ENCODE measurements at places on chromosomes 13 and 19. TPM values are rescaled to one million over a fixed set of nuclear protein-coding genes. Genes with fewer than 3 reads are reported as not detected.

DNA sequence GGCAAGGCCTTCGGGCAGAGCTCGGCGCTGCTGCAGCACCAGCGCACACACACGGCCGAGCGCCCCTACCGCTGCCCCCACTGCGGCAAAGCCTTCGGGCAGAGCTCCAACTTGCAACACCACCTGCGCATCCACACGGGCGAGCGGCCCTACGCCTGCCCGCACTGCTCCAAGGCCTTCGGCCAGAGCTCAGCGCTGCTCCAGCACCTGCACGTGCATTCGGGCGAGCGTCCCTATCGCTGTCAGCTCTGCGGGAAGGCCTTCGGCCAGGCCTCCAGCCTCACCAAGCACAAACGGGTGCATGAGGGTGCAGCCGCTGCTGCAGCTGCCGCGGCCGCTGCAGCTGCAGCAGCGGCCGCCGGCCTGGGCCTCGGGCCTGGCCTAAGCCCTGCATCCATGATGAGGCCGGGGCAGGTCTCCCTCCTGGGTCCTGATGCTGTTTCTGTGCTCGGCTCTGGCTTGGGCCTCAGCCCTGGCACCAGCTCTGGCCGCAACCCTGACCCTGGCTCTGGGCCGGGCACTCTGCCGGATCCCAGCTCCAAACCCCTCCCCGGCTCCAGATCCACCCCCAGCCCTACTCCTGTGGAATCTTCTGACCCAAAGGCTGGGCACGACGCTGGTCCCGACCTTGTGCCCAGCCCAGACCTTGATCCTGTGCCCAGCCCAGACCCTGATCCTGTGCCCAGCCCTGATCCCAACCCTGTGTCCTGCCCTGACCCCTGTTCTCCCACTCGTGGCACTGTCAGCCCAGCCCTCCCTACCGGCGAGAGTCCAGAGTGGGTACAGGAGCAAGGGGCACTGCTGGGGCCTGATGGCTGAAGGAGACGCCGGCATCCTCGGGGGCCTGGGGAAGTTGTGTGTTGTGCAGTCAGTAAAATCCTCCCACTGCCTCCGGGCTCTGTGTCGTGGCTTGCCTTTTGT, 2.0 kb upstream of the MCOLN1 start:
- no peak for DNase-seq

GRCh38 chr19:29371251-29372090, 154.3 kb upstream of the VSTM2B start:
- DNase-seq, result no peak

DNA sequence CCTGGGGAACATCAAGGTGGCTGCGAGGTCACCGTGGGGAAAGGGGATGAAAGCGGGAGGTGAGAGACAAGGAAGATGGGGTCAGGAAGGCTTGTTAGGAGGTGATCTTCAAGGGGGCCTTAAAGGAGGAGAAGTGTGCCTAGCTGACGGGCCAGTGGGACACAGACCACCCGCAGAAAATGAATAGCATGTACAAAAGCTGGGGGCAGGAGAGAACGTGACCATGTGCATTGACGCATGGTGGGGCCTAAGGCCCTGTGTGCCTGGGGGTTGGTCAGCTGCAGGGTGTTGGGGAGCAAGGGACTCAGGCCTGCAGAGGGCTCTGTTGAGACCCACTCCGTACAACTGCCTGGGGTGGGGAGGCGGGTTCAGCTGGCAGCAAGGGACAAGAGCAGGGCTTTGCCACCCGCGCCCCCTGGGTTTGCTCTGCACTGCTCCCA, 5.9 kb downstream of the RAB8A start:
- DNase-seq, result no peak

GRCh38 chr19:43688059-43688701, 18.2 kb upstream of the PLAUR start:
- no peak for DNase-seq

DNA sequence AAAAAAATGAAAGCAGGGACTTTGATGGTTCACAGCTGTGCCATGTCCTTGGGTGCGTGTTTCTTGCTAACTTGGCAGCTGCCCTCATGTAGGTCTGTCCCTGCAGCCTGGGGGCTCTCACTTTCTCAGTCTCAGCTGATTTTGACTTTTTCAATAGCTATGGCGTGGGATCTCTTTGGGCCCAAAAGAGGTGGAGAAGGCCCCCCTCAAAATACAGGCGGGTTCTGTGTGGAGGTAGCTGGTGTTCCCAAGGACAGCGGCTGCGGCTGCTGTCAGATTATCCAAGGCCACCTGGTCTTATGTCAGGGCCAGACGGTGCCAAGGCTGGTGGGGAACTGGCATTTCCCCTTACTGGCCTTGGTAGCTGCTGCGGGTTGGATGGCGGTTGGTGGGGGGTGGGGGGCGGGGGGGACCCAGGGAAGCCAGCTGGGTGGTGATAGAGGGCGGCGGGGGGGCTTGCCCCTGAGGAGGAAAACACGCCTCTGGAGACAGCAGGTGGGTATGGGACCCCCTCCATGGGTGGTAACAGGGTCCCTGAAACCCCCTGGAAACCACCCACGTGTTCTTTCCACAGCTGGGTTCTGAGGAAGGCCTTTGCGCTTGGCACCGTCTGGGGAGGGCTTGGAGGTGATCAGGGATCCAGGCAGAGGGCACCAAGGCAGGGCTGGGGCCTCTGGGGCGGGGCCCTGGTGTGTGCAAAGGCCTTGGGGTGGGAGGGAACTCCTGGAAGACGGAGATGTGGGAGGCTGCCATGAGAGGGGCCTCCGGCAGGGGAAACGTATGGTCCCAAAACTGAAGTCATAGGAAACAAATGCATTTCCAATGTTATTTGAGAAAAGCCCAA, 4.1 kb downstream of the TIMM13 start:
- peak; percentile 73 for DNase-seq

DNA sequence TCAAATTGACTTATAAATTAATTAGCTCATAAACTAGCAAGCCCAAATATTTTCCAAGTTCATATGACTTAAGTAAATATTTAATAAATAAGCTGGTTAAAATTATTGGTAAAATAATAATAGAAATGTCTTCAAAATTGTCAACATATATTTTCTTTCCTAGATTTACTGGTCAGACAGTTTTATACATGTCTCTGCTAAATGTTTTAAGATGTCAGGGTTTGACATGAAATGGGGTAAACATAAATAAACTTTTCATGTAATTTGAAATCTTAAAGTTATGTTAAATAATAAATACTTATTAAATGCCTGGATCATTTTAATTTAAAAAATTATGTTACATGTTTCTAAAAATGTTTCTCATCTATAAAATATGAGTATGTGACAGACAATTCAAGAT, 18.3 kb upstream of the CYSLTR2 start:
- no peak for DNase-seq

DNA sequence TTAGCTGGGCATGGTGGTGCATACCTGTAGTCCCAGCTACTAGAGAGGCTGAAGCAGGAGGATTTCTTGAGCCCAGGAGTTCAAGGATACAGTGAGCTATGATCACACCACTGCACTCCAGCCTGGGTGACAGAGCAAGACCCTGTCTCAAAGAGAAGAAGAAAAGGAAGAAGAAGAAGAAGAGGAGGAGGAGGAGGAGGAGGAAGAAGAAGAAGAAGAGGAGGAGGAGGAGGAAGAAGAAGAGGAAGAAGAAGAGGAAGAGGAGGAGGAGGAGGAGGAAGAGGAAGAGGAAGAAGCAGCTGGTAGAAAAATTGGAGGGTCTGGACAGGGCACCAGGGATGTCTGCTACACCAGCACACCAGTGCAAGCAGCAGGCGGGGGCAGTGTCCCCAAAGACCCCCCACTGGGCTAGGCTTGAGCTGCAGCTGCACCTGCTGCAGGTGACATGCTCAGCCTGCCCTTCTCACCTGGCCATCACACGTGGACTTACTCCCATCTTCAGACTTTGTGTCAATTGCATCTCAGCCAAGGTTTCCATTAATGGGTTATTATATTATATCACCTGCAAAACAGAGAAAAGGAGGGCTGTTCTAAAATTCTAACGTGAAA, 180.9 kb upstream of the ZNF507 start:
- no peak for DNase-seq

DNA sequence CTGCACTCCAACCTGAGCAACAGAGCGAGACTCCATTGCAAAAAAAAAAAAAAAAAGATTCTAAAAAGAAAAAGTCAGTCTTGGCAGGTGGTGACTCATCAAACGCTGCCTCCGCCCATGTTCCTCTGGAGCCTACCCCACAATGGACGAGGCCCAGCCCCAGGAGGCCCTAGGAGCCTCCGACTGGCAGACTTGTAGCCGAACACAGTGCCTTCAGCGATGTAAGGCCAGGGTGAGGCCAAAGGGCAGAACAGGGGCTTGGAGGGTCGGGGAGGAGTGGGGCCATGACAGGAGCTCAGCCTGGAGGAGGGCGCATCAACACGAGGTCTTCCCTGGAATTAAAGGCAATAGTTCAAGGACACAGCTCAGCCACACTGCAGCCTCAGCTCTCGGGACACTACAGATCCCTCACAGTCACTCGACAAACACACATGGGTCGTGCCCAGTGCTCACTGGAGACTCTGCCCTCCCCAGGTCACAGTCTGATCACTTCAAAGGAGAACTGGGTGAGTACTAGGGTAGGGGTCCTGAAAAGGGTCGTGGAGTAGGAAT, 5.1 kb downstream of the USE1 start:
- DNase-seq, result no peak

- DNase-seq, result no peak
Observed at GRCh38 chr13:40503966-40504591, 162.4 kb downstream of the FOXO1 start.

- no peak for DNase-seq
Observed at GRCh38 chr19:13788991-13789390, 6.3 kb upstream of the ZSWIM4 start.

DNA sequence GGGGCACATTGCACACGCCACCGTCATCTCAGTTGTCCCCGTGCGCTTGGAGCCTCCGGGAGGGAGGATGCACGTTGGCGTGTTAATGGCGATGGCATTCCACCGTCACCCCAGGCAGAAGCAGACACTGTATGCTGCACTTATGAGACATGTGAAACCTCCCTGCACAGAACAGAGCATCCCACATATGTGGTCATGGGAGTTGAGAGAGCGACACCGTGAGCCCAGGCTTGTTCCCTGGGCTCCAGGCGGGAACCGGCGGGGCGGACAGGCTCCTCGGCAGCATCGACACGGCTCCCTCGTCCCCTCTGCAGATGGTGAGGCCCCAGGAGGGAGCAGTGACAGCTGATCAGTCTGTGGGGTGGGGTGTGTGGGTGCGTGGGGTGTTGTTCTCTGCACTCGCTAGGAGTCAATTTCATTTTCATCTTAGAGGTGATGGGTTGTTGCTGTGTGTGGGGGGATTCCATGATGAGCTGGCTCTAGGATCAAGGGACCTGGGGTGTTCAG, 40.4 kb downstream of the CRTC1 start:
- no peak for DNase-seq

DNA sequence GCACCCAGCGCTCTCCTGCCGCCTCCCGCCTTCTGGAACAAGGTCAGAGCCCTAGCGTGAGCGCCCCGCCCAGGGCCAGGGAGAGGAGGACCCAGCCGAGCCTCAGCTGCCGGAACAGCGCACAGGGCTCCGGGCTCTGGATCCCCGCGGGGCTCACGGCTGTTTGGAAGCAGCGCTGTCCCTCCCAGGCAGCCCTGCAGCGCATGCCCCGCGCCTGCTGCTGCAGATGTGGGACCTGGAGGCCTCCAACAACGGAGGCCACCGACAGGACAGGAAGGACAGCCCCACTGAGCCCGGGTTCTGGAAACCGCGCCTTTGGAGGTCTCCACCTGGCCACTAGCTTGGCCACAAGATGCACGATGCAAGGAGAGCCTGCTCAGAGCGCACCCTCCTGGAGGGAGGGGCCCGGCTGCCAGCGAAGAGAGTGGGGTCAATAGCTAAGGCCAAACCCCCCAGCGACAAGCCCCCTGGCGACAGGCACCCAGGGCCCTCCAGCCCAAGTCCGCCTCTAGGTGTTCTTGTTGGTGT, 12.6 kb downstream of the ZSCAN18 start:
- DNase-seq, result no peak

DNA sequence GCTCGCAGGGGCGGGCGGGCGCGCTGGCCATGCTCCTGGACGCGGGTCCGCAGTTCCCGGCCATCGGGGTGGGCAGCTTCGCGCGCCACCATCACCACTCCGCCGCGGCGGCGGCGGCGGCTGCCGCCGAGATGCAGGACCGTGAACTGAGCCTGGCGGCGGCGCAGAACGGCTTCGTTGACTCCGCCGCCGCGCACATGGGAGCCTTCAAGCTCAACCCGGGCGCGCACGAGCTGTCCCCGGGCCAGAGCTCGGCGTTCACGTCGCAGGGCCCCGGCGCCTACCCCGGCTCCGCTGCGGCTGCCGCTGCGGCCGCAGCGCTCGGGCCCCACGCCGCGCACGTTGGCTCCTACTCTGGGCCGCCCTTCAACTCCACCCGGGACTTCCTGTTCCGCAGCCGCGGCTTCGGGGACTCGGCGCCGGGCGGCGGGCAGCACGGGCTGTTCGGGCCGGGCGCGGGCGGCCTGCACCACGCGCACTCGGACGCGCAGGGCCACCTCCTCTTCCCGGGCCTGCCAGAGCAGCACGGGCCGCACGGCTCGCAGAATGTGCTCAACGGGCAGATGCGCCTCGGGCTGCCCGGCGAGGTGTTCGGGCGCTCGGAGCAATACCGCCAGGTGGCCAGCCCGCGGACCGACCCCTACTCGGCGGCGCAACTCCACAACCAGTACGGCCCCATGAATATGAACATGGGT, 599 bp downstream of the ZIC2 start:
- DNase-seq, result no peak

The SCAMP4 gene
- 31.9 TPM for total RNA-seq

The KLK15 gene
- total RNA-seq, result not detected

The CFAP97D2 gene
- 3.2 TPM for total RNA-seq

The SELENOV gene
- total RNA-seq, result not detected

The ACTMAP gene
- total RNA-seq, result 4.7 TPM

The VSTM1 gene
- not detected for total RNA-seq

The KIR2DL1 gene
- not detected for total RNA-seq

The PRR19 gene
- 0.40 TPM for total RNA-seq

The ARL11 gene
- total RNA-seq, result 0.08 TPM

The ZNF837 gene
- 1.9 TPM for total RNA-seq

The FPR1 gene
- total RNA-seq, result 0.91 TPM

The MUC16 gene
- under 0.01 TPM for total RNA-seq

The NUDT15 gene
- total RNA-seq, result 5.5 TPM

The ZNF699 gene
- total RNA-seq, result 1.1 TPM

Data from pancreas (tissue), 10 donors.